ENCODE measurements at places on chromosomes 12 and 14.

DNA sequence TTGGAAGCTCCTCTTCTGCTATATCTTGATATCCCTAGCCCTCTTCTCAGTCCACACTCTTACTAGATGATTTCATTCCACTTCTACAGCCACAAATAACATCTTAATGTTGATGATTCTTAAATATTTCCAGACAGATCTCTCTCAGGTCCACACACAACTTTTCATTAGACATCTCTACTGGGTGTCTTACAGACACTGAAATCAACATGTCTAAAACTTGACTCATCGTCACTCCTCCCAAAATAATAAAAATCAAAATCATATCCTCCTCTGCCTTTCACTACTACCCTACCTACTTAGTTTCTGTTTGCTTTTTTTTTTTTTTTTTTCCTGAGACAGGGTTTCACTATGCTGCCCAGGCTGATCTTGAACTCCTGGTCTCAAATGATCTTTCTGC is 11.9 kb downstream of the PRDM4 start:
- DNase-seq: no peak

DNA sequence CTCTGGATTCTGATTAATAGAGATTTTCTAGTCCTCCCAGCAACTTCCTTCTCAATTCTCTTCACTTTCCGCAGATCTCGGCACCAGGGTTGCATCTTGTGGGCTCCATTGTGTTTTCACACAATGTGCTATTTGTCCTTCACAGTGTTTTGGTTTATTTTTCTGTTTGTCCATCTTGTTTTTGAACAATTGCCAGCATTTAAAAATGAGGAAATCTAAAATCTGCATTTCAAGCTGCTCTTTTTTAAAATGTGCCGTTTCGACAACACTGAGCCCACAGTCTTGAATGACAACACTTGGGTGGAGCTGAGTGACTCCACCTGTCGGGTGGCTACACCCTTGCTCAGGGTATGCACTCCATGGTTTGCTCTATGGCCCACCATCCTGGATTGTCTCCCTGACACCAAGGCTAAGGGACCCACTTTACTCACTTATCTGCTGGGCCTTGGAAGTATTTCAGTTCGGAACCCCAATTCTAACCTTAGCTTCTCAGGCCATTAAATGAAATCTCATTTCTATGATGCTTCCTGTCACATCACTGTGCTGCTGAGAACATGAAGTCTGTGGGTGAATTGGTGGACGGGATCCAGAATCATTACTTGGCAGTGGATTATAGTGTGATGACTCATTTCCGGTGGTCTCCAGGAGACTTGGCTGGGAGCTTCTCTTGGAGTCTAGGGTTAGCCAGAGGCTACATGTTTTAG is 3.4 kb upstream of the MYRFL start:
- no peak for DNase-seq

DNA sequence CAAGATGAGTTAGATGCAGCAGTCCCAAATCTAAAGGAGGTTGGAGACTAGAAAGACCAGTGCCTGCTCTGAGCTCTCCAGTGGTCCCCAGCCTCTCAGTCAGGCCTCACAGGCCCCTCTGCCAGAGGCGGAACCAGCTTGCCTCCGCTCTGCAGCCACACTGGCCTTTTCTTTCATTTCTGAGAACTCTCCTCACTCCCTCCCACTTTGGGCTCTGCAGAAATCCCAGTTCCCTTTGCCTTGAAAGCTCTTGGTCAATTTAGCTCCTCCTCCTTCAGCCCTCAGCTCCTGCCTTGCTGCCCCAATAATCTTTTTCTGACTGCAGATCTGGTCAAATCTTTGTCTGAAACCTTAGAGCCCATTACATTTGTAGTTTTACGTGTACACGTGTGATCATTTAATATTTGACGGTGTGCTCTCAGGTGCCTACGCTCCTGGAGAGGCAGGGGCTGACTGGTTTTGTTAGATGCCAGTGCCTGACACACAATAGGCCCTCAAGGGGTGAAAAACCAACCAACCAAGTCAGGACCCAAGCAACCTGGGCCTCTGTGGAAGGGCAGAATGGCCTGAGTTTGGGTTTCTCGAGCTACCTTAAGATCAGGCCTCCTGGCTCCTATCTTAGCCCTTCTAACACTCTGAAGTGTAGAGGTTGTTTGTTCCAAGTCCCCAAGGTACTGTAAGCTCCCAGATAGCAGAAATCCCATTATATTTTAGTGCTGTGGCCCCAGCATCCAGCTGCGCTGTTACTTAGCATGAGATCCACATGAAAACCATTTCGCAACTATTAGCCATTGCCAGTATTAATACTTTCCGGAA is 1.1 kb upstream of the NUDT4 start:
- no peak for DNase-seq

- no peak for DNase-seq
These were observed 3.9 kb upstream of the PPP1R1A start for GRCh38 chr12:54592316-54592715.

DNA sequence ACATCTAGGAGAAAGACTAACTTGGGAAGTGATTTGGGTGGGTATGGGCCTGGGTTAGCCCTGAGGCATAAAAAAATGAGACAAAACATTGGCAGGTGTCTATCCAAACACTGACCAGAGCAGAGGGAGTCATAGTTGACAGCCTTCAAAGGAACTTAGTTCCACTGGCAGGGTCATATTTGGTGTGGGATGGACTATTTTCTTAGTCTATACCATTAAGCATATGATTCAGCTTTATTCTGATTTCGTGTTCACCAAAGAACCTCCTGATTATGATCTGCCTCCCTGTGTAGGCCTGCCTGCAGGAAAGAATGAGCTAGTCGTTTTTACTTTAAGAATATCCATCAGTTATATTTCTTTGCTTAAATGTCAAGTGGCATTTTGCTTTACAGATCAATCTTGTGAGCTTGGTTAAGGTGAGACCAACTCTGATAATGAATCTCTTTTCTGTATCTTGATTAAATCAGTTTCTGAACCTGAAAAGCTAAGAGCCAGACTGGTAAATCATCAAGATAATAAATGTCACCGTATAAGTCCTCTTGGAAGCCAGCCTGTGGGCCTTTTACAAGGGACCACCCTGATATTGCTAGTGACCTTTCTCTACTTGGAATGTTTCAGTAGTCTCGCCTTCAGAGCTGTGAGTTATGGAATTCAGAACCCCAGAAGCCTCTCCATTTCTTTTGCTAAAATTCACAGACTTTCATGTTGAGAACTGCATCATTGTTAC is 182.9 kb downstream of the MON2 start:
- DNase-seq: no peak

DNA sequence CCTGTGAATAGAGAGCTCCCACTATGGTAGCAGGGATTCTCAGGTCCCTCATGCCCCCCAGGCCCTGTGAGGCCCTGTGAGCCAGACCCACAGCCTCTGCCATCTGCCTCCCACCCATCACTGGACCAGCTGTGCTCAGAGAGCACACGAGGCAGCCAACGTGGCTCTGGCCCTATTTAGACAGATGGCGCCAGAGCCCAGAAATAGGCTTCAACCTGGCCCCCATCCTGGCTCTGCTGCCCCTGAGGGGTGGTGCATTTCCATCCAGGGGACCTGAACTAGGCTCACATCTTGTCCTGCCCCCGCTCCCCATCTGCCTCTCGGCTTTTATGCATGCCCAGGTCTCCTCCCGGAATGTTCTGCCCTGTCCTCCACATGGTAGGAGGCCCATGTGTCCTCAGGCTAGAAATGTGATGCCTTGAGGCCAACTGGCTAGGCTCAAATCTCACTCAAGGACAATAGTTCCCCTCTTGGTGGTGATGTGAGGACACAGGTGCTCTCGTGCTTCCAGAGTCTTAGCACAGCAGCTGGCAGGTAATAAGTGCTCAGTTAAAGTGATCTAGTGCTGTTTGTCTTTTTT is 18.9 kb downstream of the TMEM63C start:
- no peak for DNase-seq

DNA sequence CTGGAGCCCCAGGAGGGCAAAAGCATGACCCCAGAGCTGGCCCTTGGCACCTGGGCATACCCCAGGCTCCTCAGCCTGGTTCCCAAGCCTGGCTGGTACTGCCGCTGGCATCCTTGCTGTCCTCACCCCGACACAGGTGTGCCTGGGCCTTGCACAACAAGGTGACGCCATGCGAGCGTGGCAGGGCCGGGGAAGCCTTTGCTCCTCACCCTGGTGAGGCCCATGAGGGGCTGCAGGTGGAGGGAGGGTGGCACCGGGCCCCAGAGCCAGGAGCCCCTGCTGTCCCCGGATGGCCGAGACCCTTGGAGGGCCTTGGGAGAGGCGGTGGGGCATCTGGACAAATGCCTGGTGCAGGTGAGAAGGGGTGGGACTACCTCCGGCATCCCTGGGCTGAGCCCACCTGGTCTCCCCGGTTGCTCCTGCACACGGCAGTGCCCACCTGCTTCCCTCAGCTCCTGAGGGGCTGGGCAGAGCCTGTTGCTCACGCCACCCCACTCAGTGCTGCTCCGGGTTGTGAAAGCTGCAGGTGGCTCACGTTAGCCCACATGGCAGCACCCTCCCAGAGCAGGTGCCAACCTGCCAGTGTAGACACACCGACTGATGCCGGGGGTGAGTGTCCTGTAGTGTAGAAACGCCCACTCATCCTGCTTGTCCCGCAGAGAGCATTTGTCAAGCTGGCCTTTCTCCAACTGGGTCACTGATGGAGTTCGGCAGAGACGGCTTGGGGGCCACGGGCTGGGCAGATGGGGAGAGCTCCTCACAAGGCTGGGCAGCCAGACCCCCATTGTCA is 24.6 kb upstream of the KIF26A start:
- no peak for DNase-seq

DNA sequence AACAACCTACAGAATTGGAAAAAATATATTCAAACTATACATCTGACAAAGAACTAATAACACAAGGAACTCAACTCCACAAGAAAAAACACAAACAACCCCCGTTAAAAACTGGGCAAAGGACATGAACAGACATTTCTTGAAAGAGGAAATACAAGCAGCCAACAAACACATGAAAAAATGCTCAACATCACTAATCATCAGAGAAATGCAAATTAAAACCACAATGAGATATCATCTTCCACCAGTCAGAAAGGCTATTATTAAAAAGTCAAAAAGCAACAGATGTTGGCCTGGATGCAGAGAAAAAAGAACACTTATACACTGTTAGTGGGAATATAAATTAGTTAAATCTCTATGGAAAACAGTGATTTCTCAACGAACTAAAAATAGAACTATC is 82.6 kb upstream of the CCDC91 start:
- DNase-seq: no peak

DNA sequence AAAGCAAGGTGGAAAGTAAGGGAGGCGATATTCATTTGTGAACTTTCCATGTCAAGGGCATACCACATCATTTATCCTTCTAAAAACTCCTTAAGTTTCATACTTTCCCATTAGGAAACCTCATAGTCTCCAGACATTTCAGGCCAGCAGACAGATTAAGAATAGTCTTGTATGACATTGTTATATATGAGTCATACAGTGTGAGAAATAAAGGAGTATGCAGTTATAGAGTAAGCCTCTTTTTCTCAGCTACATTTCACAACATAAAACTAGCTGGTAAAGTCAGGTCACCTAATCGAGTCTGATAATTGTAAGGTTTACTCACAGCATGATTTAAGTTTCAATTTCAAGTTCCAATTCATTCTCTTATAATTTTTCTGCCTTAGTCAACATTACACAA is 164.3 kb downstream of the GRIP1 start:
- no peak for DNase-seq

GRCh38 chr12:121549075-121549474 is 31.7 kb downstream of the KDM2B start:
- DNase-seq: no peak

GRCh38 chr12:132070298-132070697 is 73.8 kb downstream of the DDX51 start:
- no peak for DNase-seq

DNA sequence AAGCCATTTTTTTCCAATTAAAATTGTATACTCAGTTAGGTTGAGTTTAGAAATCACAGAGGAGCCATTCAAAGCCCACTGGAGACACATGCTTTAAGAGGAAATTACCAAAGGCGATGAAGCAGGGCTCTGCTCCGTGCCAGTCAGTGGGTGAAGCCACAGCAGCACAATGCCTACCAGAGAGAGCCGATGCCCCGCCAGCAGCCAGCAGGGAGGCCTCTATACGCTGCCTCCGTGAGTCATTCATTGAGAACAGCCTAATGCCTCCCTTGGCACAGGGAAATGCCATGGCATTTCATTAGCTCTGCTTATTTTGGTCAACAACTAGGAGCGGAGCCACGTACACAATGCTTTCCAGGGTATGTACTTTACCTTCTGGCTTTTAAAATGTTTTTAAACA is 197.8 kb upstream of the FRMD6 start:
- DNase-seq: no peak
